ENCODE measurements at places on chromosomes 5 and 9.

DNA sequence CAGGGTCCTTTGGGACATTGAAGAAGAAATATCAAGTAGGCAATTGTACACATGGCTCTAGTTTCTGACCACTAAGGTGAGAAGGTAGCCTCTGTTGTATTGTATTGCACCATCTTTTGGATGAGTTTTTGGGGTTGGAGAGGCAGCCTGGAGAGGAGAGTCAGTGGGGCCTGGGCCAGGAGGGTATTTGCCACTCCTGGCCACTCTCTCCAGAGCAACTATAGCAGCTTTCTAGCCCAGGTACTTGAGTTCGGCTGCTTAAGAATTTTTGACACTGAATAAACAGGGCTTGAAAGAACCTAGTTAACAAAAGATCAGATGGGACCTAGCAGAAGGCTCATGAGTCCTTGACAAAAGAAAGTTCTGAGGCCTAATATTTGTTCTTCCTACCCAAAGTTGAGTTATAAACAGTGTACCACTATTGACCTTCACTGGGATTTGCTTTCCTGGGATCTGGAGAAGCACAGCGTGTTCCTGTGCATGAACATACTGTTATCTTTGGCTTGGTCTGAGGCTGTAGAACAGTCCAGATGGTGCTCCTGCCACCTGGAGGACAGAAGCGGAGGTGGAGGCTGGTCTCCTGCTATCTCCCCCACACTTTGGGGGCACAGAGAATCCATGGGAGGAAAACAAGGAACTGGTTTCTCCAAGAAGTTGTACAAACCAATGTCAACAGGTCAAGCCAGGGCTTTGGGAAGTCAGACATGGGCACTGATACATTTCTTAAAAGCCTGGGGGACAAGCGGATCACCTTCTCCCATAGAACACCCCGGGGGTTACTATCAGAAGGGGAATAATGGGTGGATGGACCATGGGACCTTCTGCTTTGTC, 110.4 kb upstream of the LIFR start:
- peak; percentile 74 for DNase-seq

DNA sequence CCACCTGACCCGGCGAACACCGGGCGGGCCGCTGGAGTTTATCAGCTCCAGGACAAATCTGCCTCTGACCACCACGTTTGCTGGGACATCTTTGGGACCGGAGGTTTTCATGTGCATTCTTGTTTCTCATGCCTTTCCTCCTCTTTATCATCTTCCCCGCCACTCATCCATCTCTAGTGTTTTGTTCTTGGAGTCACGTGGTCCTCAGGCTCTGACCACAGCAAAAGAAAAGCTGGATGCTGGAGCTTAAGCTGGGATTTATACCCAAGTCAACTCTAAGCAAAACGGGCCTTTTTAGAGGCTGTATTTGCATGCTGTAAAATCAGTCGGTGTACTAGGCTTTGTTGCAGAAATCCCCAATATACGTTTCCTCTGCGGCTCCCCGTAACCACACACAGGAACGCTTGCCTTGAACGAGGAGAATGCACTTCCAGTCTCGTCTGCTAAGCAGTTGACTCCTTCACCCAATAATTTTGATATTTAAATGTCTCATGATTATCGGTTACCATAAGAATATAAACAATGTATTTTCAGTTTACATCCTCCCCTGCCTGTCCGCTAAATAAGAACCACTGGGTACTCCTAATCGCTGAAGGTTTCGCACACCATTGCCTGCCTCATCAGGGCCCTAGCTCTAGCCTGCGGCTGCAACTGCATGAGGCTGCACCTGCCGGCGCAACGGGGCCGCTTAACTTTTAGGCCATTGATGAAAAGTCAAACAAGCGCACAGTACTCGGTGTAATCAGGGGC, 560 bp upstream of the NDUFS6 start:
- DNase-seq = peak; percentile 53

- peak; percentile 91 for DNase-seq
Measured at GRCh38 chr5:38060354-38060753, 198.0 kb upstream of the EGFLAM start.

- no peak for DNase-seq
Measured at GRCh38 chr5:115194676-115195075, 25.0 kb upstream of the TRIM36 start.

DNA sequence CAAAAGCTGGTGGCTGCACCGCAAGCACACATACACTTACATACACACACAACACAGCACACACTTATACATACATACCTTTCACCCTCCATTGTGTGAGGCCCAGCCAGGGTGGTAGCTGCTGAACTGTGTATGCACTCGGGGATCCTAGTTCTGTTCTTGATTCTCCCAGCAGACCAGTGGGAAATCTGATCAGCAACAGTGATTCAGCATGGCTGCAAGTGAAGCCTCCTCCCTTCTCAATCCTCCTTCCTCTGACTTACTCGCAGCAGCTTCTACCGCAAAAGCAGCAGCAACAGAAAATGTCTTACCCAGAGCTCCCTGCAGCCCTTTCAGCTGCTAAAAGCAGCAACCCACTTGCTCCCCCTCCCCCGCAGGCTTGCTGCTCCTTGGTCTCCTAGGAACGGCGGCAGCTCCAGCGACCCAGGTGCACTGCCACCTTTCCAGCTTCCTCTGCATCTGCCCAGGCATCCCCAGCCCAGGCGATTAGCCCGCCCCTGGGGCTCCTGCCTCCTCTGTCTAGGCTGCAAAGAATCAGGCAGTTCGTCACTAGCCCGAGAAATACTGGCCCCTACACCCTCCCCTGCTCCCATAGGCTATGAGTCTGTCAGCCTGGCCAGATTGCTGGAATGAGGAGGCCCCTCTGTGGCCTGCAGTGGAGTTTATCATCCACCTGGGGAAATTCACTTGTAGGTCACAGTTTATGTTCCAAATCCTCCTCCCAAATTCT, at the start of gene KLHL3:
Gene KLHL3 (minus strand): TSS at position 535 of the 730 bp plus-strand sequence. CDS start 443 bp downstream, at position 92.
- peak; percentile 25 for DNase-seq

DNA sequence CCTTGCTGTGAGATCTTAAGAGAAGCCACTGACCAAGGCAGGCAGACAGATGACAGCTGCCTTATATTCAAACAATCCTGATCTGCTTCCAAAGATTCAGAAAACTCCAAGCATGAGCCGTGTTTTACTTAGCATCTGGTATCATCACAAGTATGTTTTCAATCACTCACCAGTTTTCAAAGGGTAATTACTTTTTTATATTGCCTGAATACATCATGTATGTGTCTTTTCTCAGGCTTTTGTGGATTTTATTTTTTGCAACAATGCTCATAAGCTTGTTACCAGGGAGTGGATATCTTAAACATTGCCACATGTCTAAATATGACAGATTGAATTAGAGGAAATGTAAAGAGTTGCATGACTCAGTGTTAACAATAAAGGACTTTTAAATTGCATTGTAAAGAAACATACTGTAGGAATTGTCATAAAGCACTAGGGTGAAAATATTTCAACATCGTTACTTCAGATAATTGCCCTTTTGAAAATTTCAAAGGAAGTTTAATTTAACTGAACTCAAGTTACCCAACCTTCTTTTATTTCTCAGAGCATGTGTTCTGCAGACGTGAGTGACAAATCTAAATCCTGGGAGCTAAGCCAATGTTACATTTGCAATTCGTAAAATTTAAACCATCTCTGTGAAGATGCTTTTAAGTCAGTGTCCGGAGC, 326.1 kb downstream of the PLK2 start:
- DNase-seq = peak; percentile 80

DNA sequence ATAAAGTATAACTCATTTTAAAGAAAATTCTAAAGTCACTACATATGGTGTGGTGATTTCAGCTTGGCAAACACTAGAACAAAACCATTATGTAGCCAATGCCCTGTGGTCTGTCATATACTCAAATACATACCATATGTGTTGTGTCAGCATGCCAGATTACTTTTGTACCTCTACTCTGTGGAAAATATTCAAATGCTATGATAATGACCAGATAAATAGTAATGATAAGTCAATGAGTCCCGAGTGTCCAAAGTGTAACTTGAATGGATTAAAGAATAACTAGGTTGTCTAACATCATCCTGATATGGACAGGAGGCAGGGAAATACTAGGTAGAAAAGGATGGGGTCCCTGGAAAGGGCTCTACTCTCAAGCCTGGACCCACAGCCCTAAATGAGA, 58.0 kb upstream of the IL6ST start:
- no peak for DNase-seq

DNA sequence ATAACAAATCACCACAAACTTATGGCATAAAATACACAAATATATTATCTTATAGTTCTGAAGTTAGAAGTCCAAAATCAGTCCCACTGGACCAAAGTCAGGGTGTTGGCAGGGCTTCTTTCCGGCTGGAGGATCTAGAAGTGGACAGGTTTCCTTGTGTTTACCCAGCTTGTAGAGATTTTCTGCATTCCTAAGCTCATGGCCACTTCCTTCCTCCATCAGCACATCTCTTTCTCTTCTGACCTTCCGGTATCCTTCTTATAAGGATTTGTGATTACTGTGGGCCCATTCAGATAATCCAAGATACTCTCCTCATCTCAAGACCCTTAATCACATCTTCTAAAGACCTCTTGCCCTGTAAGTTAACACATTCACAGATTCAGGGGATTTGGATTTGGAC, 97.6 kb downstream of the RAB3C start:
- no peak for DNase-seq

DNA sequence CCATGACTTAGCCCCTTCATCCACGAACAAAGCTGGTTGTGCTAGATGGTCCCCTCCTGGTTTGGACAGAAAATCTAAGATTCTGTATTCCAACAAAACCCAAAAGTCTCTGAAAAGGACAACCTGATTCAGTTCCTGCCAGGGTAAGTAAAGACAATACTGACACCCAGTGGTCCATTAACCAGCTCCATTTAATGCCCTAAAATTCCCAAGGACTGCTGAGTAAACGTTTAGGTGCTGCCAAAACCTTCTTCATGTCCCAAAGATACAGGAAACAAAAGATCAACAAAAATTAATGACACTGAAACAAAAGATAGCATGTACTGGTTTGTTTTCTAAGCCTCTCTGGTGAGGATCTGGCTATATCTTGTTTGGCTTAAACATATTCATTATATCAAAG, 25.3 kb upstream of the PPP1R2B start:
- peak; percentile 20 for DNase-seq

- no peak for DNase-seq
Measured at GRCh38 chr9:71740199-71740598, 28.1 kb downstream of the CEMIP2 start.

DNA sequence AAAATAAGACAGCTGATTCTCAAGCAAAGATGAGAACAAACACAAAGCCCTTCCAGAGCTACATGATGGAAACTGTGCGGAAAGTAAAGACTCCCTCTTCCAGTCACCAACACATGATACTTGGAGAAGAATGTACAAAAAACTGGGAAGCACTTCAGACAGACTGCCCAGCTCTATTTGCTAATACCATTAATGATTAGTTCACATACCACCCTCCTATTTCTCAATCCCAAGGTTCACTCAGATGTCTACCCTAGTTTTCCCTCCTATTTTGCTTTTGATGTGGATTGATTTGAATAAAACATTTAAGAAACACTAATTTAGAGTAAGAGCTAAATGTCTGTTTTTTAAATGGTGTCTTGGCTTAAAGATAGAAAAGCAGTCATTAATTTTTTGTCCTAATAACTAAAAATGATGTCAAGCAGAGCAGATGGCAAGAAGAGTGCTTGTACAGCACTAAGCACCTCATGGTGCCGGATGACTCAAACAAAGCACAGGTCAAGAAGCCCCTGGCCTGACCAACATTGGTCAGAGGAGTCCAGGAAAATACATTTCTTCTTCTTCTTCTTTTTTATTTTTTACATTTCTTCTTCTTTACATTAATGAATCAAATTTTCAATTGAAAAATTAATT, 639.4 kb downstream of the PDE4D start:
- no peak for DNase-seq
